ENCODE measurements at places on chromosomes 1 and 21.

DNA sequence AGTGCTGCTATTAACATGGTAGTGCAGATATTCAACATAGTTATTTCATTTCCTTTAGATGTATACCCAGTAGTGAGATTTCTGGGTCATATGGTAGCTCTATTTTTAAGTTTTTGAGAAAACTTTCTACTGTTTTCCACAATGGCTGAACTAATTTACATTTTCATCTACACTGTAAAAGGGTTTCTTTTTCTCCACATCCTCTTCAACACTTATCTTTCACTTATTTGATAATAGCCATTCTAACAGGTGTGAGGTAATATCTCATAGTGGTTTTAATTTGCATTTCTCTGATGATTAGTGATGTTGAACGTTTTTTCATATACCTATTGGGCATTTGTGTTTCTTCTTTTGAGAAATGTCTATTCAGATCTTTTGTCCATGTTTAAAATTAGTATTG is 149.8 kb downstream of the PDE4B start:
- no peak for DNase-seq

- no peak for DNase-seq
Measured at GRCh38 chr1:167654975-167655575, 25.0 kb downstream of the RCSD1 start.

GRCh38 chr1:46749404-46749803 is 30.5 kb upstream of the EFCAB14 start:
- no peak for DNase-seq

DNA sequence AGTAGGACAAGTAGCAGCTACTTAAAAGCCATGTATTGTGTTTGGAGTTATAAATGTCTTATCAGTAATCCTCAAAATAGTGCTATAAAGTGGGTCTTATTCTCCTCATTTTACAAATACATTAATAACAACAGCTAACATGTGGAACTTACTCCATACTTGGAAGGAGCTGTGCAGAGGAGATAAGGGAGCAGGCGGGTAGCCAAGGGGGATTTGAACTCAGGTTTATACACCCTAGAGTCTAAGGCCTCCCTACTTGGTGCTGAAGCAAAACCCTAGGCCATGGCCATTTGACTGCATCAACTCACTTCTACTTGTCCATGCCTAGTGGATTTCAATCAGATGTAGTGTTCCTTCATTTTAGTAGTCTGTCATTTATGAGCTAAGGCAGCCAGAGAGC is 72.1 kb downstream of the LMO4 start:
- no peak for DNase-seq

GRCh38 chr1:156766298-156767100 is 836 bp upstream of the PRCC start:
- no peak for DNase-seq

All from astrocyte of the spinal cord (primary cell).